NCI-H1048 (cell line): ENCODE measurements at places on chromosomes 5 and 9.

GRCh38 chr5:153964880-153965645, 73.6 kb downstream of the FAM114A2 start:
- DNase-seq, result peak; percentile 12

GRCh38 chr5:156838961-156839360, 11.1 kb upstream of the PPP1R2B start:
- no peak for DNase-seq

- DNase-seq, result peak; percentile 79
These were observed 34.0 kb downstream of the ZNF474 start for GRCh38 chr5:122163121-122164069.

- DNase-seq, result no peak
These were observed 138.4 kb downstream of the C9orf152 start for GRCh38 chr9:110069326-110070248.

DNA sequence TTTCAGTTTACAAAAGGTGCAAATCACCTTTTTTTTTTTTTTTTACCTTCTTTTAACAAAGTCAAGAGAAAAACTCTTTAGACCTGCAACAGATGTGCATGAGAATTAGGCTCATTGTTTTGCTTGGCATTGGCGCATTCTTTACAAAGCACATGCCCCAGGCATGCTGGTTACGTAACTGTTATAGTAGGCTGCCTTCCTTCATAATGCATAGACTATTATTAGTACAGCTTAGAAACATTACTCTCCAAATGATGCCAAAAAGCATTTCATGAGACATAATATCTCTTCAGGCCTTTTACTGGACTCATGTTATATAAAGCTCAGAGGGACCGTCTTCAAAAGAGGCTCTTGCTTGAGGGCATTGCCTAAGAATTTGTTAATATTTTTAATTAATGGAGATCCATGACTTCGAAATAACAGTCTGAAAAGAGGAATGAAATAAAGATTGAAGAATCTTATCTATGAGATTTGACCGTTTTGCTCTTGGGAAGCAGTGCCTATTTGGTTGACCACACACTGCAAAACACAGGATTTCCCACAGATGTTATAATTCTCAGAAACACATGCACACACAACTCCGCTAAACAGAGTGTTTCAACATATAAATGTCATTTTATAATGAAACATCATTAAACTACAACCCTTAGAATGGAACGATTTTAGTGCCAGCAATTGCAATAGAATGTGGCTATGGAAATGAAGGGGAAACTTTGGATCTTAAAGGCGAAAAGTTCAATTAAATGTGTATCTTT, 478.7 kb downstream of the PRR16 start:
- no peak for DNase-seq

GRCh38 chr5:145479271-145479670, 355.9 kb downstream of the PRELID2 start:
- no peak for DNase-seq

DNA sequence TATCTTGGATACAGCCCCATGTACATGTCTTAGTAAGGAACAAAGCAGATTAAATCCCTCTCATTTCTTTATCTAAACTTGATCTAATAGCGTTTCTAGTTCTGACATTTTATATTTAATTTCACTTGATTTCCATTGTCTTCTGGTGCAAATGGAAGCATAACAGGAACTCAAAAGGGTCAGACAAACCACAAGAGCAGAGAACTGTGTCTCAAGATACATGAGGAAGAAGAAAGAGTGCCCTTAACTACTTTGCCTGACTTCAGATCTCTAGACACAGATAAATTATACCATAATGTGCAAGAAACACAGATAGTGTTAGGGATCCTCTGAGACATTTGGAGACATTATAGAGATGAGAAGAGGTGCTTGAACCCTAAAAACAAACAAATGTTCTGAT, 20.7 kb upstream of the STX17 start:
- no peak for DNase-seq

- DNase-seq, result no peak
These were observed 13.6 kb downstream of the GLRA1 start for GRCh38 chr5:151911011-151911410.

- DNase-seq, result no peak
These were observed 1738.8 kb downstream of the EFNA5 start for GRCh38 chr5:105931881-105932421.

- no peak for DNase-seq
These were observed 421.8 kb downstream of the SEMA5A start for GRCh38 chr5:9124071-9124470.

DNA sequence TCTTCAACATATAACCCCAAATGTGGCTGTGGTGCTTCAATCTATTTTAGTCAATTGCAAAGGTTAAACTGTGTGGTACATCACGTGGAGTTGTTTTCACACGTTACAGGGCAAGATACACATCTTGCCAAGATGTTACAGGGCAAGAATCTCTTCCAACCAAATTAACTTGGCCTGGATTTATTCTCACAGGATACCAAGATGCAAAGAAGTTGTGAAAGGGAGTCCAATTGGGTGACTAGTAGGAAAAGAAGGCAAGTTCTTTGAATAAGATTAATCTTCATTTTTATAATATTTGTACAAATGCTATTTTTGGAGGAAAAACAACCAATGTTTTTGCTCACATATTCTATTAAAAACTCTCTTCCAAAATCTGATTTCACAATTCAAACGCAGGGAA, 4.8 kb upstream of the IFNA8 start:
- DNase-seq, result no peak

DNA sequence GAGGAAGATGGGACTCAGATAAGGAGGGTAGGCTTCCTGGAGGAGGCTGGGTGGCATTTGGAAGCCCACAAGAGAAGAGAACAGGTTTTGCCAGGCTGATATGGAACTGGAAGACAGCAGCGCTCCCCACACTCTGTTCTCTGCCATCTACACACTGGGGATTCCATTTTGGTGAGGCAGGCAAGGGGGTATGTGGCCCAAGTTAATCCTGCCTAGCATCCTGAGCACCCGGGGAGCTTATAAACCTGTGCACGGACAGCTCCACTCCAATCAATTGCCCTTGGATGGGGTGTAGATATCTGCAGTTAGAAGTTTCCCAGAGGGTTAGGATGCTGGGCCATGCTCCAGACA, 158.8 kb downstream of the MACROH2A1 start:
- no peak for DNase-seq

DNA sequence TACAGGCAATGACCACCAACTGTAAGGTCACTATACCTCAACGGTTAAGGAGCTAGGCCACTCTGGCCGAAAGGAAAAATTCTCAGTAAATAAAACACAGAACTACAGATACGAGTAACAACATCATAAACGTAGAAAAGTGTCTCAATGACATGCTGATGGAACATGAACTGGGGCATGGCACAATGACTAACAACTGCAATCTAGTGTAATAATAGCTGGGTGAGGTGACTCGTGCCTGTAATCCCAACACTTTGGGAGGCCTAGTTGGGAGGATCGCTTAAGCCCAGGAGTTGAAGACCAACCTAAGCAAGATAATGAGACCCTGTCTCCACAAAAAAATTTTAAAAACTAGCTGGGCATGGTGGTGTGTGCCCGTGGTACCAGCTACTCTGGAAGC, 9.8 kb upstream of the RAPGEF6 start:
- DNase-seq, result no peak

- DNase-seq, result no peak
These were observed 3.4 kb downstream of the IL4 start for GRCh38 chr5:132677191-132677590.

- DNase-seq, result no peak
These were observed 6.1 kb upstream of the CEP72 start for GRCh38 chr5:606061-606460.

GRCh38 chr9:125999504-125999881, 252.3 kb downstream of the PBX3 start:
- DNase-seq, result no peak

- no peak for DNase-seq
These were observed 87.2 kb downstream of the PGM5 start for GRCh38 chr9:68443624-68444023.

DNA sequence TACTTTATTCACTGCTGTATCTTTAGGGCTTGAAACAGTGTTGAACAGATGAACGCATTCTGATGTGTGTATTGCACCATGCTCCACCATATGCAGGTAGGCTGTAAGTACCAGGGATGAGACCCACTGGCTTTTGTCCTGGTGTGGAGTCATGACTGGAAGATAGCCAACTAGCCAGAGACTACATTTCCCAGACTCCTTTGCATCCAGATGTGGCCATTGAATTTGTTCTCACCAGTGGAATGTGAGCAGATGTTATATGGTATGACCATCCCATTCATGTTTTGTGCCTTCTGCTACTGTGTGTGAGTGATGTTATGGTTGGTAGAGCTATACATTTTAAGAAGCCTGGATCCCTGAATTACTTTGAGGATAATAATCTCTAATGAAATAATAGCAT, 7.4 kb upstream of the FBXL7 start:
- no peak for DNase-seq

GRCh38 chr9:32384002-32384363, 460 bp upstream of the ACO1 start:
- no peak for DNase-seq

GRCh38 chr5:181184845-181185216, 20.2 kb downstream of the TRIM7 start:
- DNase-seq, result no peak

DNA sequence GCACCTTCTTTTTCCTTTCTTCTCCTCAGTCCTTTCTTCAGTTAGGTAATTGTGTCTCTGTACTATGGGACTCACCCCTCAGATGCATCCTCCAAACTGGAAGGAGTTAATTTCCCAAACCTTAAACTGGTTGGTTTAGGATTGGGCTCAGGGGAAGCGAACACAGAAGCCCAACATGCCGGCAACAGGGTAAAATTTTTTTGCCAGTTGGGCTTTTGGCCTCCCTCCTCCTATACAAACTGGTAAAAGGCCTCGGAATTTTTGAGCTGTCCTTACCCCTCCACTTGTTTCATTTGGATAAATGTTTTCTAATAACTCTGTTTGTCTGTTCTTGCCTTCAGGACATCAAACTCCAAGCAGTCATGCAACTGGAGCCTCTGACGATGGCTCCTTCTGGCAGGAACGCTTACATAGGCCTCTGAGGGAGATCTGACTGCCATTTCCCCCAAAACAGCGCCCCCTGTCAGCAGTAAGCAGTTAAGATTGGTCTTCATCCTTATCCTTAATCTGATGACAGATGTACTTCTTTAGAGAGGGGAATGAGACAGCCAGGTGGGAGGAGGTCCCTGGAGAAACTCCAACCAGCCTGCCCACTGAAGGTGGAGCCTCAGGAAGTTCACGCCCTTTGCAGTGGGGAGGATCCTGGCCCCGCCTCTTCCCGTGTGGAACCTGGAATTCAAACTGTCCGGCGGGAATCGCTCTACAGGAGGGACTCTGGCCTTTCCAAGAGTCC, 57.8 kb upstream of the SPINK5 start:
- no peak for DNase-seq

DNA sequence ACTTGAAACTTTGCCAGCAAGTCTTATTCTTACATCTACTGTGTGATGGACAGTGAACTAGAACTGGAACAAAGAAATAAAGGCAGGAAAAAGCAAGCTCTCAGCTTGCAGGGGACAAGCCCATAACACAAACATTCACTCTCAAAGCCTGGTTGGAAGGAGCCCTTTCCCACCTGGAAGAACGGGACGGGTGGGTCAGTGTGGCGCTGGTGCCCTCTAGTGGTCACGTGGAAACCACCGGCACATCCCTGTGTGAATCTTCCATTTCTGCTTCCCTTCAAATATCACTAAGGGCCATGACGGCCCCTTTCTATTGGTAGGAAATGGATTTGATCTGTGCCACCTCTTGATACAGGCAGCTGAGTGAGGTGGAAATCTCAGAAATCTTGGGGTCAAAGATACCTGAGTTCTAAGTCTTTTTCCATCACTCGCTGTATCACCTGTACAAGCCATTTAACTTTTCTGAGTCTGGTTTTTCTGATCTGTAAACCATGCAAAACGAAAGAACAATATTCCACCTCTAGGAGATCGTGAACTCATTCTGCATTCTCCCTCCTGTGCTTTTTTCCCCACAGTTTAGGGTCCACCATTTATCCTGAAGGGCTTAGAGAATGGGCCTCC, 211.6 kb downstream of the MSX2 start:
- DNase-seq, result peak; percentile 25

DNA sequence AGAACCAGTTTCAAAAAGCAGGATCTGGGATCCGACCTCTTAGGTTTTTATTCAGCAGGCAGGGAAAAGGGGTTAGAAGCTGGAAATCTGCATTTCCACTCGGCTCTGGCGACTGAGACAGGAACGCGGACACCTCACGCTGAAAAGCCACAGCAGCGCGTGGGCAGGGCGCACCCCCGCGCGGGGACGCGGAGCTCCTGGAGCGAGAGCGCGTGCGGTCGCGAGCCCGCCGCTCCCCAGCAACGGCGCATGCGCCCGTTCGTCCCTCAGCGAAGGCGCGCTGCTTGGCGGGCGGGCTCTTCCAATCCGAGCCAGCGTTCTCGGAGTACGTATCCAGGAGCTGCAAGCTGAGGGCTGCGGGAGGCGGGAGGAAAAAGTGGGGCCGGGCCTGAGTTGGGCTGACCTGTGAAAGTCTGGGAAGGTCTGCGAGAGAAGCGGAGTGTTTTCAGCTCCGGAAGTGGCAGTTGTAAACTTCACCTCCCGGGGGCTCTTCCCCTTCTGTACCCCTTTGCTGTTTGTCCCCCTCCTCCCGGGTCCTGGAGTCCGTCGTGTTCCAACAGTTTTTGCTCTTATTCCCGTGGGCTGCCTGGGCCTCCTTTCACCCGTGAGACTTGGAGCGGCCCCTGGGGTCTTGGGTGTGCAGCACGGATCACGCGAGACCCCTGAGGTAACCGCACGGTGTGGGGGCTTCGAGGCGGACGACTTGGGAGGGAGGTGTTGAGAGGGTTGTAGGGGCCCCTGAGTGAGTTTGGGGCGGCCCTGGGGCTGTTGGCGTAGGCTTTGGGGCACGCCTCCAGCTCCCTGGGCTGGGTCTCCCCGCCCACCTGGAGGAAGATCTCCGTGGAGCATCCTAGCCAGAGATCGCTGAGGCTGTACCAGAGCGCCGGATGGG, at the start of gene CCDC171:
TSS of gene CCDC171 (plus strand) at position 408 of the 892 bp plus-strand sequence. CDS start 11,046 bp downstream, outside the sequence.
- peak; percentile 93 for DNase-seq

- no peak for DNase-seq
These were observed 110.5 kb upstream of the CPEB4 start for GRCh38 chr5:173777674-173778073.

GRCh38 chr9:126262738-126263137, 63.9 kb upstream of the MVB12B start:
- no peak for DNase-seq
